ENCODE measurements at places on chromosomes 12 and 14.

DNA sequence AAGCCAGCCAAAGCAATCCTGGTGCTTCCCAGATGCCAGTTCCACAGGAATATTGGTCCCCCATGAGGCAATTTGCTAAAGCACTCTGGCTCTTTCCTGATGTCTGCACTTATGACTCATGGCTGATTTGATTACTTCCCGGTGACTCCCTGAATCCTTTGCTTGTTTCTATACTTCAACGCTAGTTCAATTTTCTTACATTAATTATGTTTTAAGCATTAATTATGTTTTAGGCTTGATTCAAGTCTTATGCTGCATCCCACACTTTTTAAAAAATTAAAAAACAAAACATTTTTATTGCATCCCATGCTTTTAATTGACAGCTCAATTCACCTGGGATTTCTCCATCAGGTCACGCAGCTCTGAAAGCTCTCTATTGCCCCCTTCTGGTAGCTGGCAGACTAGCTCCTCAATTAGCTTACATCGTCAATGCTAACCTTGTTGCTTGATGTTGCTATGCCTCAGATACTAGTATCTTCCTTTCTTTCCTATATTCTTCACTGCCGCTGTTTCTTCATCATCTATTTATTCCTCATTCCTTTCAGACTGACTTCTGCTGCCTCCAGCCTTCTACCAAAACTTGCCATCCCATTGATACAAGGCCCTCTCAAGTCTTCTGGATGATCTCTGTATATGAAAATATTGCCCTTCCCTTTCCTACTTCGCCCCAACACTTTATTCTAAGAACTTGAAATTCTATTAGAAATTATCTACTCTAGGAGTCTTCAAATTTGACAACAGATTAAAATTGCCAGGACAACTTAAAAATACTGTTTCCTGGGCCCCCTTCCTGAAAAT, 32.0 kb downstream of the TSHR start:
- peak; percentile 59 for DNase-seq

DNA sequence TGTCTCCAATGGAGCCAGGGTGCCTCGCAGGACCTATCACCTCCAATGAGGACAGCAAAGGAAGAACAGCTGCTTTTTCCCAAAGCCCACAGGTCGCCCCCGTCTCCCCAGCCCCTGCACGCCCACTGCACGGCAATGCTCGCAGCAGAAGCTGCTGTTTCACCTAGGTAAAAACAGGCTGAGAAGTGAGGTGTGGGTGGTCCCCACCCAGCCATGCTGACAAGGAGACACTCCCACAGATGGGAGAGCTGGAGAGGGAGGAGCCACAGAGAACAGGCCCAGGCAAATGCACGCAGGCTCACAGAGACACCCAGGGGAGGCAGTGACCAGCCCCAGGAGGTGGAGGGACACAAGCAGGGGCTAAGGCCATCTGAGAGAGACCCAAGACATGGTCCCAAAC, 10.4 kb downstream of the CFAP73 start:
- no peak for DNase-seq

- DNase-seq = no peak
These were observed 47.7 kb downstream of the FLRT2 start for GRCh38 chr14:85577543-85578114.

DNA sequence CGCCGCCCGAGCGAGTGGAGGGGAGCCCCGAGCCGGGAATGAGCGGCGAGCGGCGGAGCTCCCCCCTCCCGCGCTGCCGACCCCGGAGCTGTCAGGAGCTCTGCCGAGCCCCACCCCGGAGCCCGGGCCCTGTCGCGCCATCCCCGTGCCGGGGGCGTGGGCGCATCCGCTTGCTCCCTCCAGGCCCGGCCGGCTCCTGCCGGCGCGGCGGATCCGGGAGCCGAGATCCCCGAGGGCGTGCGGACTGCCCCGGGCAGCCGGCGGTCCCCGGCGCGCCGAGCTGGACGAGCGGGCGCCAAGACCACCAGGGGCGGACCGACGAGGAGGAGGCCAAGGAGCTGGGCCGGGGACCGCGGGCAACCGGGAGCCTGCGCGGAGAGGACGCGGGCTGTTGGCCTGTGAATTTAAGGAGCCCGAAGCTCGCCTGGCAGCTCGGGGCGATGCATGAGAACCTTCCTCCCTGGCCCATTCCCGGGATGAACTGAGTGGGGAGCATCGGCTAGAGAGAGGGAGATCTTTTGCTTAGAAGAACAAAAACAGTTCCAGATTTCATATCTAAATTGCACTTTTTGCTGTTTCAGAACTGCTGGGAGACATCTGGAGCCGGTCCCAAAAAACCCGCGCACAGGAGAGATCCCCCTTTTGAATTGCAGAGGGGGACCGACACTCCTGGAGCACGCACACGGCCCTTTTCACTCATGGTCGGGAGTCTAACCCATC, 2.0 kb downstream of the PTHLH start:
- DNase-seq = peak; percentile 78

GRCh38 chr12:47033789-47034555, 45.4 kb upstream of the PCED1B start:
- no peak for DNase-seq

- no peak for DNase-seq
These were observed 67.6 kb upstream of the AMN1 start for GRCh38 chr12:31796270-31796951.

GRCh38 chr14:32252030-32252670, 49.1 kb upstream of the RNU6-8 start:
- peak; percentile 57 for DNase-seq

DNA sequence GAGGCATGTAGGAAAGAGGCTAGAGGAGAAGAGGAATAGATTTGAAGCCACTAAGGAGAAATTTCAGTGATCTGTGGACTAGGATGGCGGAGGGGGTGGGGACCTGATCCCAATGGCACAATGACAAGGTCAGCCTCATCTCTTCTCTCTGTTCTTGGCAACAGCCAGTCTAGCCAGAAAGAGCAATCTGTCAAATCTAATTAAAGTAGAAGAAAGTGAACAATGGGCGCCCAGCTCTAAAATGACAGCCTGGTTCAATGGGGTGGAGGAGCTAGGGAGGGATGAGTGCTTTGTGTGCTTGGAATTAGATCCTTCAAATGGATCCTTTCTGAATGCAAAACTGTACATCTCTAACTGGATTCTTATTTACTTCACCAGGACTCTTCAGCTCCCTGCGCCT, 37.2 kb upstream of the TUBA1C start:
- DNase-seq = no peak

DNA sequence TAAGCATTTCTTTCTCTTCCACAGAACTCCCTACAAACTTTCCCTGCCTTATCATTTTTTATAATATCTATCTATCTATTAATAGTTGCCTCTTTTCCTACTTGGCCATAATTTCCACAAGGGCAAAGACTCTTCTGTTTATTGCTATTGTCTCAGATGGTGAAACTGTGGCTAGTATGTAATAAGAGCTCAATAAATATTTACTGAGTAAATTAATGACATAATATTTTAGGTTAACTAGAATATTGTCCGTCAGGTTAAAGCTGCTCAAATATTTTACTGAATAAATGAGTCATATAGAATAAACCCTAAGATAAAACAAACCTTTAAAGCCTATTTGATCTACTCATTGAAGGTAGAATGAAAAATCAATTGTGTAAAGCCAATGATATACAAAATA, 240.5 kb downstream of the PPFIA2 start:
- DNase-seq = no peak

- DNase-seq = peak; percentile 31
These were observed 682 bp upstream of the TRIP11 start for GRCh38 chr14:92040431-92041051.

GRCh38 chr14:100015251-100015655, 50.0 kb upstream of the EVL start:
- DNase-seq = no peak

- DNase-seq = peak; percentile 96
These were observed 2.2 kb upstream of the ZFP36L1 start for GRCh38 chr14:68794851-68795596.

- DNase-seq = no peak
These were observed 28.9 kb downstream of the PTGER2 start for GRCh38 chr14:52342849-52343596.

DNA sequence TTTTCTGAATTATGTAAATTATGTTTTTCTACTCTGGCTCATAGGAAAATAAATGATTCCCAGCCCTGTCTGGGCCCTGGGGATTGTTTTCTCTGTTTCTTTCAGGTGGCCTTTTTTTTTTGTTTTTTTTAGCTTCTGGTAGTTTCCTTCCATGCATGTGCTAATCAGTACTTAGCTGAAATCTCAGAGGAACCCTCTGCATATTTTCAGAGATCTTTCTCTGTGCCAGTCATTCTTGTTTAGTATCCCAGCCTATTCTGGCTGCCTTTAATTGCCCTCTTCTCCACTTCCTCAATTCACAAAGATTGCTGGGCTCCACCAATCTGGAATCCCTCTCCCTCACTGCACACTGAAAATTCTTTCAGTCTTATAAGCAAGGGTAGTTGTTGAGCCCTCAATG, 46.9 kb downstream of the CNOT2 start:
- DNase-seq = no peak

- no peak for DNase-seq
These were observed 2.3 kb upstream of the NEUROD4 start for GRCh38 chr12:55017416-55017925.

DNA sequence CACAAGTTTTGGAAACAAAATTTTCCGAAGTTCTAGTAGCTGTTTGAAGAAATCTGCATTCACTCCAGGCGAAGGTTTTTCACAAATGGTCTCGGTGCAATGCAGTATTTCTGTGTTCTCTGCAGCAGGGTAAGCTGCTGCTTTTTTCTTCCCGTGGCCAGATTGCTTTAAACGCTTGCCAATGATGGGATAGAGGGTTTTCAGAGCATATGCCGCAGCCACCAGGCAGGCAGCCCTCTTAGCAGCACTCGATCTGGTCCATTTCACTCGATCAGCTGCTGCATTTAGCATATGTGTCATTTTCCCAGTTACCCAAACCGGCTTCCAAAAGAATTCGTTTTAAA, 315 bp downstream of the ABCD2 start:
- DNase-seq = no peak

- peak; percentile 42 for DNase-seq
These were observed 32.3 kb upstream of the INF2 start for GRCh38 chr14:104657101-104657524.

DNA sequence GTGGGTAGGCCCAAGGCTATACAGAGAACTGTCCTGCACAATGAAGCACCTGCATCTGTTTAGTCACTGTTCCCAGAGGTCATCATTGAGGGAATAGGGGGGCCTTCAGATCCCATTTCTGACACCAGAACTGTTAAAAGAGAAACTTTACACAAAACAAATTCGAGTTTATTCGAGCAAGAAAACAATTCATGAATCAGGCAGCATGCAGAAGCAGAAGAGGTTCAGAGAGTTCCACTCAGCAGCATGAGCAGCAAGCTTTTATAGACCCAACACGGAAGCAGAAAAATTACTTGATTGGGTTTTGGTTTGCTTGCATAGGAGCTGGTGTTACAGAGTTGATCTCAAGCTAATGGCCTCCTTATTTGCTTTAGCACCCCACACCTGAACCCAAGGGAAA, 1.7 kb upstream of the SFSWAP start:
- no peak for DNase-seq

GRCh38 chr14:99424306-99424877, 56.3 kb downstream of the SETD3 start:
- no peak for DNase-seq

GRCh38 chr12:143964-144649, 69.8 kb downstream of the SLC6A12 start:
- no peak for DNase-seq

- DNase-seq = peak; percentile 64
These were observed 1.9 kb downstream of the DUSP16 start for GRCh38 chr12:12560587-12561370.

- DNase-seq = no peak
These were observed 56.7 kb upstream of the KCNMB4 start for GRCh38 chr12:70309348-70309747.

DNA sequence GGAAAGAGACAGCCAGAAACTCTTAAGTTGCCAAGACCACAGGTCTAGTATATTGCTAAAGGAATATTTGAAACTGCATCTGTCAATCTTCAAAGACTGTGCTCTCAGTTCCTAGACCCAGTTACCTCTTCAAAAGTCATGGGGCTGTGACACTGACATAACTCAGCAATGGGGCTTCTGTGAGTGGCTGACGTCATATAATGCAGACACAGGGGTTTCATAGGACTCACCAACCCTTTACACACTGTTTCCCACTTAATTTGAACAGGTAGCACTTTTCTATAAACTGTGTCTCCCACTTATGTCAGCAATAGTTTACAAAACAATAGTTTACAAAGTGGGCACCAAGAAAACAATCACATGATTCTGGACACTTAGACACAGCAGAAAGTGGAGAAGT, 158.4 kb downstream of the GALC start:
- no peak for DNase-seq

DNA sequence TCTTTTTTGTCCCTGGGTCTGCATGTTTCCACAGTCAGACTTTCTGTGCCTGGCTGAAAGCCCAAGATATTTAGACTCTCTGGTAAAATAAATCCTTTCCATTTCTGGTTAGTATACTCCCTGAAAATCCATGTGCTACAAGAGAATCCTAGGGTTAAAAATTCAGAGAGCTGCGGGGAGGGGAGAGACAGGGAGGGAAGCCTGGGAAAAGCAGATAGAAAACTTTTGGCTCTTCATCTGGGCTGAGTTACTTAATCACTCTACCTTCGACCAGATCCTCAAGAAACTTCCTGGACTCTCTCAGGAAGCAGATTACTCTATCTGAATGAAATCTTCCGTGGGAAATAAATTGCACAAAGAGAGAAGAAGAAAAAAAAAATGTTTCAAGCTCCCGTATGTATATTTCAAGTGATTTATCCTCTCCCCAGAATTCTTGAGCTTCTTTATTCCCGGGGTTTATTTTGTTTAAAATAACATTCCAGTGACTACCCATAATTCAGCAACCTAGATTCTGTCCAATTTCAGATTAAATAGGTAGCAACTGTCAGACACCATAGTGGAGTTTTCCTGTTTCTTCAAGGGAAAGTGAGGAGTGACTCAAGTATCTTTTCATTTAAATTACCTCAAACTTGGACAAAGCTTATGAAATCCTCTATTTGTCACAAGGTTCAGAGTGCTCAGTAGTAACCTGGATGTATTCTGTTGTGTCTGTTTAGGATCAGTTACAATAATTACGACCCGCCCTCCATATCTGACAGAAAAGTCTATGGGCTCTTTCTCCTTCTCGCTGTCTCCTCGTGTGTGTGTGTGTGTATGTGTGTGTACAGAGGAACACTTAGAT, 163.7 kb downstream of the MYRFL start:
- DNase-seq = peak; percentile 80

DNA sequence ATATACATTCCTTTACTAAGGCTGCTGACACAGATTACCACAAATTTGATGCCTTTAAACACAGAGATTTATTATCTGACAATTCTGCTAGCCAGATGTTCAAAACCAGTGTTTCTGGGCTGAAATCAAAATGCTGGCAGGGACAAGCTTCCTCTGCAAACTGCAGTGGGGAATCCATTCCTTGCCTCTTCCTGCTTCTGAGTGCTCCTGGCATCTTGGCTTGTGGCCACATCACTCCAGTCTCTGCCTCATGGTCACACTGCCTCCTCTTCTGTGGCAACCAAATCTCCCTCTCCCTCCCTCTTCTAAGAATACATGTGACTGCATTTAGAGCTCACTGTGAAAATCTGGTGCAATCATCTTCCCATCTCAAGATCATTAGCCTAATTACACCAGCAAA, 235.7 kb downstream of the TTC8 start:
- DNase-seq = no peak
